ENCODE measurements at places on chromosomes 4 and X.

GRCh38 chr4:164700471-164700870, 53.5 kb upstream of the SMIM31 start:
- no peak for DNase-seq

GRCh38 chrX:140503714-140504351, 1.0 kb downstream of the SOX3 start:
- no peak for DNase-seq

- DNase-seq, result no peak
Measured at GRCh38 chr4:100935090-100935489, 412.2 kb downstream of the PPP3CA start.

- no peak for DNase-seq
Measured at GRCh38 chr4:77126809-77127208, 30.2 kb upstream of the CCNG2 start.

GRCh38 chrX:3407781-3408180, 61.3 kb upstream of the MXRA5 start:
- DNase-seq, result no peak

DNA sequence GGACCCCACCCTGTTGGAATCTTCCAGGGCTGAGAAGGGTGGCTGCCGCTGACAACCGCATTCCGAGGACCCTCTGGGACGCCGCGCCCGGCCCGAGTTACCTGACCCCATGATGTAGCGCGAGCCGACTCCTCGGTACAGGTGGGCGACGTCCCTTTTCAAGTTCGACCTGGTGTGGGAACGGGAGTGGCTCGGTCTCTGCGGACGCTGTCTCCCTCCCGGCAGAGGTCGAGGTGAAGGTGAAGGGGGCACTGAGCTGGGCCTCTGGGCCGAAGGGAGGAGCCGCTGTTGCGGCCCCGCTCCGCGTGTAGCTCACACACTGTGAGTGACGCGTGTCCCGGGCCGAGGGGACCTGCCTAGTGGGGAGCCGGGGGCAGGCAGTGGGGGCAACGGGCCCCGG, 4.5 kb downstream of the GTPBP6 start:
- no peak for DNase-seq

GRCh38 chr4:36278789-36279188, 2.6 kb upstream of the DTHD1 start:
- no peak for DNase-seq

DNA sequence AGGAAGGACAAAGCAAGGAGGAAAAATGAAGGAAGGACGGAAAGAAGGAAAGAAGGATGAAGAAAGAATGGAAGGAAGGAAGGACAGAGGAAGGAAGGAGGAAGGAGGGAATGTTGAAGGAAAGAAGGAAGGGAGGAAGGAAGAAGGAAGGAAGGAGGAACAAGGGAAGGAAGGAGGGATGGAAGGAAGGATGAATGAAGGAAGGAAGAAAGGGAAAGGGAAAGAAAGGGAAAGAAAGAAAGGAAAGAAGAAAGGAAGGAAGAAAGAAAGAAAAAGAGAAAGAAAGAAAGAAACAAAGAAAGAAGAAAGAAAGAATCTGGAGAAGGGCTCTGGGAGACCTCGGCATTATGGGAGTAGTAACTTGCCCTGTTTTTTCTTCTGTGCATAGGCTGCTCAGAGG, 70.8 kb upstream of the SHISA3 start:
- no peak for DNase-seq

- DNase-seq, result no peak
Measured at GRCh38 chrX:39421006-39421405, 619.7 kb downstream of the MID1IP1 start.

DNA sequence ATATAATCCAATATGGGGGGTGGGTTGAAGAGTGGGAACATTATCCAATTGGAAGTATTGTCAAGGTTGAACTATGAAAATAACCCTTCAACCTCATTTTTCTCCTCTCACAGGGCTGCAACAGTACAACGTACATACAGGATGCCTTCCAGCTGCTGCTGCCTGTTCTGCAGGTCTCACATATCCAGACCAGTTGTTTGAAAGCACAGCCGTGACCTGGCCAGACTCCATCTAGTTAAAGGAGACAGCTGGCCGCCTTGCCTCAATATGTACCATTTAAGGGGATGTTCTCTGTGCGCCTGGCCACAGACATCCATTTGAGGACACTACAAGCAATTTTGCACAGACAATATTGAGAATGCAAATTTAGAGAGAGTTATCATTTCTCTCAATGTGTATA, 75.7 kb downstream of the FAM114A1 start:
- DNase-seq, result no peak

GRCh38 chr4:68368691-68369131, 18.8 kb upstream of the YTHDC1 start:
- no peak for DNase-seq

DNA sequence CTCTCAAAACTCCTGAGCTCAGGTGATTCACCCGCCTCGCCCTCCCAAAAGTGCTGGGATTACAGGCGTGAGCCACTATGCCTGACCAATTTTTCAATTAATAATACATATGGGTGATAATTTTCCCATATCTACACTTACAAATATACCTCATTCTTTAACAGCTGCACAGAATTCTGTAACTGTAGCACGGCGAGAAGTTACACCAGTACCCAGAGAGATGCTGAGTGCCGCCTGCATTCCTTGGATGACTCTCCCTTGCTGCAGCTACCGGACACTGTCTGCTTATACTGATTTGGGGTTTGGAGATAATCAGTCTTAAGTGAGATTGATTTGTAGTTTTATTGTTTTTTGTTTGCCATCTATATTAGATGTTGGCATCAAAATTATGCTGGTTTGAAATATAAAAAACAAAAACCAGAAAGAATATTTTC, 5.8 kb downstream of the TIFA start:
- DNase-seq, result no peak

- DNase-seq, result no peak
Measured at GRCh38 chrX:23103546-23103945, 103.8 kb downstream of the DDX53 start.

- DNase-seq, result no peak
Measured at GRCh38 chrX:85244450-85245211, 840 bp downstream of the ZNF711 start.

- DNase-seq, result no peak
Measured at GRCh38 chr4:41791557-41791956, 43.0 kb upstream of the PHOX2B start.

GRCh38 chr4:100929135-100929534, 411.3 kb upstream of the EMCN start:
- no peak for DNase-seq

DNA sequence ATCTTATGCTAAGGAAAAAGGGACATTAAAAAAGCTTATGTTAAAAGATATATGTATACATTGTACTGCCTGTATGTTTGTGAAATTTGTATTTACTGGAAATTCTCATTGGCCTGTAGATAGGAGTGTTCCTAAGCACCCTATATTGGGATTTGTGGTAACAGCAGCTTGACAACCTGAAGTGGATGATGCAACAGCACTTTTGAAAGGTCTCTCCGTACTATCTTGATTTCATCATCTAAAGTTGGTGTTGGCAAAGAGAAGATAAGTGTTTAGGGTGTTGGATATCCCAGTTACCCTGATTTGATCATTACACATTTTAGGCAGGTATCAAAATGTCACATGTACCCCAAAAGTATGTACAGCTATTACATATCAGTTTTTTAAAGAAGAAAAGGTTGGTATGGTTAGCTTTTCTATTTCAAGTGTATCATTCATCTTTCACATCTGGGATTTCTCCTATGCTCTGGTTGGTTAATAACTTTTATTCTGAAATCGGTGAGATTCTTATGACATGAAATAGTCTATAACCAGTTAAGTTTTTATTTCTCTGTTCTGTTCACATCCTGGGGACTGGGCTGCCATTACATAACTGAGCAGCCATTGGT, 10.3 kb downstream of the HADH start:
- DNase-seq, result no peak

DNA sequence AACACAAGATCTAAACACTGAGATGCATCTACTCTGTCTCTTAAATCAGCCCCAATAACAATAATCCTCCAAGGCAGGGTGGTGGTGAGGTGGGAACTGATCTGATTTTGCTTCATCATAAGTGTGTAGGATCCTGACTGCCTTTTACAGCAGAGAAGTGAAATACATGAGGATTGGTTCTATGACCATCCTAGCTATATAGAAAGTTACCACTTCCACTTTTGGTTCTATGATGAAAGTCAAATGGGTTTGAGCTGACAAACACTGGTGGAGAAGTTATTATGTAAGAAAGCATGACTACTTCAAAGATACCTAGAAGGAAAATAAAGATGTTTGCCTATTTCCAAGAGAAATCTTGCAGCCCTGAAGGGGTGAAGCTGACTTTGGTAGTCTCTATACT, 181.6 kb downstream of the NKX6-1 start:
- DNase-seq, result no peak

DNA sequence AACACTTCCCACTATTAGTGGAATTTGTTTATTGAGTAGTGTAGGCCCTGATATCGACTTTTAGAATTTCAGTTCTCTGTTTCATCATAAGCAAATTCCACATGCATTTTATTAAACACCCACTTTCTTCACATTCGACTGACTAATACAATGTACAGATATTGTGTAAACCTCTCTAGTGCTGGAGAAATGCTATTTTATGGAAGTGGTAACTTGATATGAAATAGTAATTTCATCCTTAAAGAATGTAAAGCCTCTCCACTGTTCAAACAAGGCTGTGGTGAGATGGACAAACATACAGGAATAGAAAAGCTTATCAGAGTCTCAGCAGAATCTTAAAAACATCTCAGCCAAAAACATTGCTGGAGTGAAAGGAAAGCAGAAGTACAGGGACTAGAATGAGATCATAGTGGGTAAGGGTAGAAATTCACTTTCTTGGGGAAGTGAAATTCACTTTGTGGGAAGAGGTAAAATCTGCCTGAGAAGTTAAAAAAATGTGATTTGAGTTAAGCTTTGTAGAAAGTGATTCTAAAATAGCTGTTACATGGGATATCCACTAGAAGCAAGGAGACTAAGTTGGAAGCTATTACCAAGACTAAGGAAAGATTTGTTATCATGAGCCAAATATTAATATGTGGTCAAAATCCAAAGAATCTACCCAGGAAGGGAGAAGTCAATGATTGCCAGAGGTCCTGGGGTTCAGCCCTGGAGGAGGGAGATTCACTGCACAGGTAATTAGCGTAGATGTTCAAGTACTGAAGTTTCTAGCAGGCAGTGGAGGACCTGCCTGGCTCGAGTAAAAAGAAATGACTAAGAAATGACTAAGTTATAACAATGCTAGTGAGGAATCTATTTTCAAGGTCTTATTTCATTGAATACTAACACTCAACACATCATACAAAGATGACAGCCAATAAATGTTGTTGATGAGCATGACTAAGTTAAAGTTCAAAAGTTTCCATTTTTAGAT, 398.3 kb upstream of the FAM47C start:
- DNase-seq, result no peak

DNA sequence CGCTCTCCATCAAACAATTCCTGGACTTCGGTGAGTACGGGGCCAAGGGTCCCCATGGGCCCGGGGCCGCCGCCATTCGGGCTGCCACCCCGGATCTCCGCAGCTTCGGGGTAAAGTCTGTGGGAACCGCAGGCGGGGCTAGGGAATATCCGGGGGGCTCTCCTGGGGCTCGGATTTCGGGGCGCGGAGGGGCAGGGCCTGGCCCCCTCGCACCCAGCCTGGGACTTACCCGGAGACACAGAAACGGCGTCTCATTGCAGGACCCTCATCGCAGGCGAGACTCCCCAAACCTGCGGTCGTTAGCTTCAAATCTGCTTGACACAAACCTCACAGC, 413 bp downstream of the PDK3 start:
- DNase-seq, result no peak

GRCh38 chr4:145480257-145480656, 1.4 kb upstream of the SMAD1 start:
- DNase-seq, result no peak

- DNase-seq, result no peak
Measured at GRCh38 chr4:137678796-137679195, 146.5 kb upstream of the PCDH18 start.

- no peak for DNase-seq
Measured at GRCh38 chr4:14336656-14337055, 665.6 kb upstream of the CPEB2 start.

DNA sequence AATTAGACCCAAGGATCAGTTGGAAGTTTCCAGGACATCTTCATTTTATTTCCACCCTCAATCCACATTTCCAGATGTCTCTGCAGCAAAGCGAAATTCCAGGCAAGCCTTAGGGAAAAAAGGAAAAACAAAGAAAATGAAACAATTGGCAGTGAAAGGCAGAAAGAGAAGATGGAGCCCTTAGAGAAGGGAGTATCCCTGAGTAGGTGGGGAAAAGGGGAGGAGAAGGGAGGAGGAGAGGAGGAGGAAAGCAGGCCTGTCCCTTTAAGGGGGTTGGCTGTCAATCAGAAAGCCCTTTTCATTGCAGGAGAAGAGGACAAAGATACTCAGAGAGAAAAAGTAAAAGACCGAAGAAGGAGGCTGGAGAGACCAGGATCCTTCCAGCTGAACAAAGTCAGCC, at the start of gene PLP1:
Gene PLP1 (plus strand): TSS at position 295 of the 400 bp plus-strand sequence. CDS start 156 bp downstream, outside the sequence.
- no peak for DNase-seq

DNA sequence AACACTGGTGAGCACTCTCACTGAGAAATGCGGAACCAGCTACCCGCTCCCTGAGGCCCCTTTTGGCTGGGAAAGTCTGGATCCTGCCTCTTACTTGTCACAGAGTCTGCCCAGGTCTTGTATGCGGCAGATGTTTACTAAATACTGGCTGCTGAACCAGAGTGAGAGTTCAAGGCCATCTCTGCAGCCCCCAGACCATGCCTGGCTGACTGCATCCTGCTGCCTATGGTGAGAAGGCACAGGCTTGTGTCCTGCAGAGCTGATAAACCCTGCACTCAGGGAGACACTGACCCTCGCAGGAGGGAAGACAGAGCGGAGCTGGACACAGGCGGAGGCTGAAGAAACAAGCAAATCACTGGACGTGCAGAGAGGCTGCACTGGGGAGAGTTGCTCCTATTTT, 46.5 kb downstream of the JAKMIP1 start:
- DNase-seq, result no peak

- DNase-seq, result no peak
Measured at GRCh38 chr4:25771672-25772071, 91.1 kb downstream of the SEL1L3 start.

- DNase-seq, result no peak
Measured at GRCh38 chr4:54780149-54780495, 122.4 kb downstream of the KIT start.

DNA sequence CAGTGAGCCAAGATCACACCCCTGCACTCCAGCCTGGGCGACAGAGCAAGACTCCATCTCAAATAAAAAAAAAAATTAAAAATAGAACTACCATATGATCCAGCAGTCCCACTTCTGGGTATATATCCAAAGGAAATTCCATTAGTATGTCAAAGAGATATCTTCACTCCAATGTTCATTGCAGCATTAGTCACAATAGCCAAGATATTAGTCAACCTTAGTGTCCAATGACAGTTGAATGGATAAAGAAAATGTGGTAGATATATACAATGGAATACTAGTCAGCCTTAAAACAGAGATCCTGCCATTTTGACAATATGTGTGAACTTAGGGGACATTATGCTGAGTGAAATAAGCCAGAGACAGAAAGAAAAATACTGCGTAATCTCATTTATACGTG, 49.4 kb downstream of the C4orf46 start:
- DNase-seq, result no peak

All from activated CD4-positive, alpha-beta T cell treated with anti-CD3 and anti-CD28 coated beads for 24 hours (primary cell).